IPS-NIHi11 (cell line): ENCODE measurements at places on chromosomes 16 and 17.

DNA sequence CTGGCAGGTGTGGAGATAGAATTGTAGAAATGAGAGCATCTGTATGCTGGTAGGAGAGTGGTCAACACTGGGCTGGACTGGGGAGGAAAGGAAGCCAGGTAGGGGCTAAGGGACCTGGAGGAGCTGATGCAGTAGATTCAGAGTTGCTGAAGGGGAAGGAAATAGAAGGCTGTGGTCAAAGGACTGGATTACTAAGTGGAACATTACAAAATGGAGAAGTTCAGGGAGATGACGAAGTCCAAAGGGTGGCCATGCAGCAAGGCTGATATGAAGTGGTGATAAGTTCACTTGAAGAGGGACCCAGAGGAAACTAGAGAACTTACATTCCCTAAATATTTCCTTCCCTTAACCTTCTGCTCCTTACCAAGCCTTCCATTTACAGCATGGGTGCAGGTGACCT lies 8.6 kb upstream of the CCL2 start:
- no peak for DNase-seq

GRCh38 chr16:78045865-78046581 lies 23.7 kb downstream of the CLEC3A start:
- DNase-seq, result peak; percentile 97

DNA sequence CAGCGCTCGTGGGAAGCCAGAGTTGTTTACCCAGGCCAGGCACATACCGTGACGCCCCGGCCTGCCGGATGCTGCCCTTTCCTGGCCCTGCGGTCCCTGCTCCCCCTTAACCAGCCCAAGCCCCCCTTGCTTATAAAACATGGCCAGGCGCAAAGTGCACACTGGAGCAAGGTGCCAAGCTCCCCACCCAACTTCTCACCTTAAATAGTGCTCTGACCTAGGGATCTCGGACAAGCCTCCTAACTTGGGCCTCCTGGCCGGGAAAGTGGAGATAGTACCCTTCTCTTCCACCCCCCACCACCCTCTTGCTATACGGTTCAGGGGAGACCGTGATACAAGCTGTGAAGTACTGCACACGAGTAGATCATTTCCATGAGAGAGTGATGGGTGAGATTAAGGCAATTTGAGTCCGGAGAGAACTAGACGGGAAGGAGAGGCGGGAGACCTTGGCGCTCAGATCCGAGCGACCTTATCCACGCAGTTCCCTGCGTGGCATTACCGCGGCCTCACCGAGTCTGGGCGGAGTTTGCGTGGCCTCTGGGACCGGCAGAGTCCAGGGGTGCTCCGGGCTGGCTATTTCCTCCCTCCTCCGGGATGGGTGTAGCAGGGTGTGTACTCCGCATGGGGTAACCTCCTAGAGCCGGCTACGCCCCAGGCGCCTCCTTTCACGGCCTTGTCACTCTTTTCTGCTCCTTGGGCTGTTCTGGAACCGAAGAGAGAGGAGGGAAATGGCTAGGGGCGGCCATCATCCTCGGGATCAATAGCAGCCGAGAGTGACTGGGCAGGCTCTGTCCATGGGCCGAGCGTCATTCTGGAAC lies 4.4 kb upstream of the LHX1 start:
- DNase-seq, result peak; percentile 43

- DNase-seq, result peak; percentile 22
Measured at GRCh38 chr17:14341866-14342265, 41.0 kb downstream of the HS3ST3B1 start.

- no peak for DNase-seq
Measured at GRCh38 chr17:35287286-35287811, 44.5 kb downstream of the SLFN5 start.

- no peak for DNase-seq
Measured at GRCh38 chr17:8384801-8385378, 1.9 kb upstream of the RPL26 start.

DNA sequence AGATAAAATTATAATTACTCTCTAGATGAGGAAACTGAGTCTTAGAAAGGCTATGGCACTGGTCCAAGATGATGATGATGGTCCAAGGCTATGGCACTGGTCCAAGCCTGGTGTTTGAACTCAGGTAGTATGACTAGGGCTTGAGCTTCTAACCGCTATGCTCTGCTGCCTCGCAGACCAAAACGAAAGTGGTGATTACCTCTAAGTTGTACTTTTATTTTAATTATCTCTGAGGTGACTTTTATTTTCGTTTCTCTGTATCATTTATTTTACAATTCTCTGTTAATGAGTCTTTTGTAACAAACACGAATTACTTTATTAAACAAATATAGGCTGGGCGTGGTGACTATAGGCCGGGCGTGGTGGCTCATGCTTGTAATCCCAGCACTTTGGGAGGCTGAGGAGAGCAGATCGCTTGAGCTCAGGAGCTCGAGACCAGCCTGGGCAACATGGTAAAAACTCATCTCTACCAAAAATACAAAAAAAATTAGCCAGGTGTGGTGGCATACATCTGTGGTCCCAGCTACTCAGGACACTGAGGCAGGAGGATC lies 5.6 kb downstream of the REXO5 start:
- no peak for DNase-seq

DNA sequence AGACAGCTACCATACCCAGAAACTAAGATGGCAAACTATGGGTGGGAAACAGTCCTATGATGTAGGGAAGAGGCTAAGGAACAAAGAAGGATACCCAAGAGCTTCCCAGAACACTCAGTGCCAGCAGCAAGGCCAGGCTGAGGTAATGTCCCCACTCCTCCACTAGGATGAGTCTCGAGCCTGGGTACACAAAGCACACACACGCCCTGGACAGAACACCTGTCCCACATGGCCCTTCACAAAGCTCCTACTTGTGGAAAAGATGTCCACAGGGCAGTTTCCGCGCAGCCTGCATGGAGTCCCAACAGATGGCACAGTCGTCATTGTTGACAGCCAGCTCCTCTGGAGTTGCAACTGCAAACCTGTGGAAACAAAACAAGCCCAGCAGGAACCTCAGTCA lies 23.9 kb downstream of the AMFR start:
- DNase-seq, result peak; percentile 48

DNA sequence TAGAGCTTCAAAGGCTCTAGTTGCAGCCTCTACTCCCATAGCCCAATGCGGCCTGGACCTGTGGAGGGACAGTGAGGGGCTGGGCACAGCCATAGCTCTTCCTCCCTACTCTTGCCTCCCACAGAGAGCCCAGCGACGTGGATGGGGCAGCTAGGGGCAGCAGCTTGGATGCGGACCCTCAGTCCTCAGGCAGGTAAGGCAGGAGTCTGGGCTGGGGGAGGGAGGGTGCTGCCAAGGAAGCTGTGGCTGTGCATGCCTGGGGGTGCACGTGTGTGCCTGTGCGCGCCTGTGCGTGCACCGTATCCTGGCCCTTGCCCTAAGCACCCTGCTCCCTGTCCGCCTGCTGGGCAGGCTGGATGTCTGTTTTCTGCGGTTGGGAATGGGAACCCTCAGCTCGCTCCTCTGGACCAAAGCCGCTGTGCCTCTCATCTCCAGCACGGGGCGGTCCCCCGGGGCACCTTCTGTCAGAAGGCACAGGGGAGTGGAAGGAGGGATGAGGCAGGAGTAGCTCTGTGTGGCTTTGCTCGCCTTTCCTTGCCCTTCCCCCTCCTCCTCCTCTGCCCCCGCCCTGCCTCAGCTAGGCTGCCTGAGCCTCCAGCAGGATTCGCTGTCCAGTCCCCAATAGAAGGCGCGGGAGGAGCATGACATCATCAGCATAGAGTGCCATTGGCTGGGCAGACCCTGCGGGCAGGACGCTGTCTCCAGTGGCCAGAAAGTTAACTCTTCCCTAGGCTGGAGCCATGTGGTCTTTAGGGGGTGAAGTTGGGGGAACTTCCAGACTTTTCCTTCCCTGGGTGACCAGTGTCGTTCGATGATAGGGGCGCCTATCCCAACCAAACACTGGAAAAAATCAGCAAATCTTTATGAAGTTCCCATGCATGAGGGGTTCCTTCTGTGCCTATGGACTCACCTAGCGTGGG lies 797 bp downstream of the PRCD start:
- DNase-seq, result peak; percentile 97

- peak; percentile 61 for DNase-seq
Measured at GRCh38 chr16:48608871-48609651, 919 bp downstream of the N4BP1 start.

DNA sequence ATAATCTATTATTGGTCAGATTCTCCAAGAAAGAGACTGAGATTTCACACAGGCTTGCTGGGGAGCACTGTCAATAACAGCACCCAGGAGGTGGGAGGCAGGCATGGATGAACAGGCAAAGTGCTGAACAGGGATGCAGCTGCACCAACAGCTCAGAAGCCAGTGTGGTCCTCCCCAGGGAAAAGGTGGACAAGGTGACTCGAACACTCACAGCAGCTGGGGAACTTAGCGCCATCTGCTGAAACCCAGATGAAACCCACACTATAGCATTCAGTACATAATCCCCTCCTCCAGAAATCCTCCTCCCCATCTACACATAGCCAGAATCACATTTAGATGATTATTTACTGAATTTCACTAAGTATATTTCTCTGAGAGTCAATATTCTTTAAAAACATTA lies 255.2 kb upstream of the WSB1 start:
- no peak for DNase-seq

- DNase-seq, result no peak
Measured at GRCh38 chr17:35080536-35080935, 17.0 kb upstream of the RFFL start.

DNA sequence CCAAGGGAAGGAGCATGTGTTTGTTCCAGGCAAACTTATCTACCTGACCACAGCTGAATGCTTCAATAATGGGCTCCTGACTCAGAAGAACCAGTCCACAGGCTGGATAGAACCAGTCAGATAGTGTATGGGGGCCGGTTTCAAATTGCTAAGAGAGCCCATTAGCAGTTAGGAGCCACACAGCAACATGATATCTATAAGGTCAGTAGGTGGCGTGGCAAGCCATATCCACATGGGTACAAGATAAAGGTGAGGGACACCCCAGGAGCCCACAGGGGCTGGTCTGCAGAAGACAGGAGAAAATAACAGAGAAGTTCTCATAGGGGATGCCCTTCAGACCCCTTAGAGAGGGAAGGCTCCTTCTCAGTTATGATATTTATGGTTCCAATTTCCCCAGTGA lies 31.6 kb upstream of the CDRT15 start:
- no peak for DNase-seq

DNA sequence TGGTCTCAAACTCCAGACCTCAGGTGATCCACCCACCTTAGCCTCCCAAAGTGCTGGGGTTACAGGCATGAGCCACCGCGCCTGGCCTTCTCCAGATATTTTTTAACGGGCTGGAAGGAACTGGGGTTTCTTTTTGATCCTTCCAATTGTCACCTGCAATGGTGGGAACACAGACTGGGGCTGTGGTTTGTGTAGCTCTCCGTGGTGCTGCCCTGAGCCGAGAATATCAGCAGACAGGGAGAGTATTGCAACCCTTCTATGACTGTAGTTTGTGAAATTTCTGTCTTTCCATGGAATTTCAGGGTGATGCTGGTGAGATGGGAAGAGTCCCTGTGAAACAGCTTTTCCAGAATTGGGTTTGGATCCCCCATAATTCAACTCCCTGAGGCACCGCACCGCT lies 263.5 kb downstream of the ENGASE start:
- DNase-seq, result peak; percentile 64

DNA sequence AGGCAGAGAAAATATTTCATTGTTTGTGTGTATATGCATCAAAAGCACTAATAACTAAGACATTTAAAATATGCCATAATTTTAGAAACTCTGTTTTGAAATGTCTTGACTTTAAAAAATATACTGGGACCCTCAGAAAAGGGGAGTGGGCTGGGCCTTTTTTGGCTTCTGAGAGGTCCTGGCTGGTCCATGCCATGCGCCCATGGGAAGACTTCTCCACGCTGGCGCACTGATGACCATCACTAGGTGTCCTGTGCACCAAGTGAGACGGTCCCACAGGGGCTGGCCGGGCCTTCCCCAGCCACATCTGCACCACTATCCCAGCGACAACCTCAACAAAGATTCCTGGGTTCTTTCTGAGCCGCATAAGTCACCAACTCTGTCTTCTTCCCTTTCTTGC lies 27.0 kb upstream of the WFIKKN2 start:
- no peak for DNase-seq

DNA sequence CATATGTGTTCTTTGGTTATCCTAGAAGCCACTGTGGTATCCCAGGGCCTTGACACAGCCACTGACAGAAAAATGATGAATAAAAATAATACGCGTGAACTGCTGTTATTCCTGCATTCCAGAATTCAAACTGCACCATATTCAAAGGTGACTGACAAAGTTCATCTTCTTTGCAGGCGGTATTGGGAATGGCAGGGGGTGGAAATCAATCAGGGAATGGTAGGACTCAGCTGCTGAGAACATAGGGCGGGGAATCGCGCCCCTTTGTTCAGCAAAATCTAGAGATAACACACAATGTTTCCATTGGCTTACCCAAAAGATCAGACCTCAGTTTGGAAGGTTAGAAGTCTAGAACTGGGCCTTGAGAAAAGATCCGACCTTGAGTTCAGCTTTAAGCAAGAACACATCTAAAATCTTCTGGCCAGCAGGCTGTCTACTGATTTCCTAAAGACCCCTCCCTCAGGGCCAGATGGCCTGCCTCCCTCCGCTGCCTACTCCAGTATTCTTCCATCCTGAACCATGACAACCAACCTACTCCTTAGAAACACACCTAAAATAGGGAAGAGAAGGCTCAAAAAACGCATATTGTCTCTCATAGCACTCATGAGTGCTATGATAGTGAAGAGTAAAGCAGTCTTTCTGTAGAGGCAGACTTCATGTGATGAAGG lies 34.1 kb downstream of the CDK5R1 start:
- no peak for DNase-seq

- no peak for DNase-seq
Measured at GRCh38 chr17:40431231-40431602, 12.0 kb upstream of the IGFBP4 start.

DNA sequence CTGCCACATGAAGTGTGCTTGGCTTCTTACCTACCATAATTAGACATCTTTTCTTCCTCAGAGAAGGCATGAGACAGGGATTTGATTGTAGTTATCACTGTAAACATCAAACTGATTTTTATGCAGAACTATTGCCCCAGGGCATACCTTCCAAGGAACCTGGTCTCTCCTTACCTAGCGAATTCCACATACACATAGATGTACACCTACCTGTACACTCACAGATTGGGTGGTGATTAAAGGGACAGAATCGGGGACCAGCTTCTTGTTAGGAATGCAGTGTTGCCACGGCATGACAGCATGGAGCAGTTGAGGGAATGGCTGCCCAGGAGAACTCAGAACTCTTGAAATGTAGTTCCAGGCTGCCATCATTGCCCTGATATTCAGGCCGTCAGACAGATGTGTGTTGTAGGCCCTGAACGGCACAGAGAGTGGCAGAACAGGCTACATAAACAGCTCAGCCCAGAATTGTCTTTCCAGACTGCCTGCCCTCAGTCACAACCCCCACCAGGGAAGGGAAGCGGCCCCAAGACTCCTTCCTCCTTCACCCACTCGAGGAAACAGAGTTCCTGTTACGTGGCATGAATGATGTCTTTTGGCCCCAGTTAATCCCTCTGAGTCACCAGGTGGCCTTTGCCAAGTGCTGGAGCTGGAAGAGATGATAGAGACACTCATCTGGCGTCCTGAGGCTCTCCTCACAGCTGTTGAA lies 17.8 kb upstream of the NAGLU start:
- no peak for DNase-seq

GRCh38 chr16:74871608-74872007 lies 97.0 kb upstream of the FA2H start:
- DNase-seq, result peak; percentile 59

- peak; percentile 3 for DNase-seq
Measured at GRCh38 chr17:50273654-50274040, 619 bp upstream of the TMEM92 start.
